ENCODE measurements at places on chromosomes 6 and 20.

- DNase-seq: no peak
Observed at GRCh38 chr20:59406446-59406845, 106.0 kb downstream of the EDN3 start.

DNA sequence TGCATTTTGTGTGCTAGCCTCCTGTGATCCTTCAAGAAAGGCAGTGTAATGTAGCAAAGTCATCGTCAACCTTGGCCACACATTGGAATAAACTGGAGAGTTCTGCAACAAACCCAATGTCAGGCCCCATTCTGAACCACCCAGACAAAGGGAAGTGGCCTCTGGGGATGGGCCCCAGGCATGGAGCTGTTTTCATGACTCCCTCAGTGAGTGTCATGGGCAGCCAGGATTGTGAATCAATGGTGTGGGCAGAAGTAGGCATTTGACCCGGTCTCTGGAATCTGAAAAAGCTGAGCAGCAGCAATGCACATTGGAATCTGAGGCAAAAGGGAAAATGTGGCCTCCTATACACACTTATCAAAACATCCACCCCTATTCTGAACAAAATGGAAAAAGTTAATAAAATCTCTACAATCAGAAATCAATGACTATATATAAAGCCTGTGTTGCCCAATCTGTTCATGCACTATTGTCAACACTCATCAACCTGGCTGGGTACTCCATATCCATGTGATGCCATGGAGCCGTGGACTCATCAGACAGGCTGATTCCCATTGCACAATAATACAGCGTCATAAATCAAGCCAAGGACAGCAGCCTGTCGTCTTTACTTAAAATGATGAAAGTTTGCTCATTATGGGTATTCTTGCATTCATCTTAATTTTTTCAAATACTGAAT, 134.9 kb upstream of the STMND1 start:
- DNase-seq: no peak

DNA sequence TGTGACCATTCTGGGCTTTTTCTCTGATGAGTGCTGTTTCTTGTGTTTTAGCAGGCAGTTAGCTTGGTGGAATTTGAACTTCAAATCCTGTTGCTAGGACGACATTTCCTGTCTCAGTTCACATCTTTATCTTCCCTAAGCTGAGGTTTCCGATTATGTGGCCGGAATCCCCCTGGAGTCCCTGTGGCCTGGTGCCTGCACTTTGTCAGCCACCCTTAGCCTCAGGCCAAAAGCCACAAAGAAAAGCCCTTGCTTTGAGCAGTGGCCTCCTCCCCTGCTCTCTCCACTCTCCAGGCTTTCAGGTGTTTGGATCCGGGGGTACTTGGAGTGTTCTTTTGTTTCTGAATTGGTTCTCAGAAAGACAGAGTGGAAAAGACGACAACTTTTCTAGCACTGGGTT, 59.9 kb upstream of the PMEPA1 start:
- DNase-seq: no peak

- DNase-seq: no peak
Observed at GRCh38 chr20:53672484-53673129, 79.0 kb upstream of the ZNF217 start.

DNA sequence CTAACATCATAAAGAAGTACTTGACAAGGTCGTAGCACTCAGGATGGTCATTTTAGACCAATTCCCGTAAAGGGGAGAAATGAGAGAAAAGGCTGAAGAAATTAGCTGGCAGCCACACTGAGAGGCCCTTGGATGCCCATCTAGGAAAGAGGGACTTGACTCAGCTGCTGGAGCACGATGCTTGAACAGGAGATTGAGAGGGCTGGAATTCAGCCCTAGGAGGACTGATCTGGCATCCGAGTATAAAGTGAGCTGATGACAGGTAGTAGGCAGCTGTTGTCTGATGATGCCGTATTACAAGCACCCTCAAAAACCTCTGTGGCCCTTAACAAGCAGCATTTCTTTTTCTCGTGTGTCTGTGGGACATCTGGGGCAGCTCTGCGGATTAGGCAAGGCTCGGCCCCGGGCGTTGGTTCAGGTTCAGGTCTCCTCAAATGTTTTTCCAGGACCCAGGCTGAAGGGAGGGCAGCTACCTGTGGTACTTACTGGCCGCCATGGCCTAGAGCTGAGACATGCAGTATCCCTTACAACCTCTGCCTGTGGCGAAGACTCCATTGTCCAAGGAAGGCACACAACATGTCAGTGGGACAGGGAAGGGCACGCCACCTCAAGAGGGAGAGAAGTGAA, 219.6 kb upstream of the SNX9 start:
- DNase-seq: no peak

DNA sequence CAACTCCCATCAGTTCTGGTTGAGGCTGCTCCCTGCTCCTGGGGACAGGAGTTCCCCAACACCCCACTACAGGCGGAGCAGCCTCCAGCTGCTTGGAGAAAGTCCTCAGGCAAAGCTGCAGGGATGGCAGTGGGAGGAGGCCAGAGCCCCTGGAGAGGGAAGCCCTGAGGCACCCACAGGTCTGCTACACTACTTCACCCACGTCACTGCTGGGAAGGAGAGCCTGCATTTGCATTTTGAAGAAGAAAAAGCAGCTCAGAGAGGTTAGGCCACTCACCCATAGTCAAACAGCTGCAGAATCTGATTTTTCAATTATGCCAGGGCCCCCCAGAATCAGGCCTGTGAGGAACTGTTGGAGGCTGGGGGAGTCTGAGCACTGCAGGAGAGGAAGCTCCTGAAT, 17.2 kb downstream of the BFSP1 start:
- DNase-seq: no peak

DNA sequence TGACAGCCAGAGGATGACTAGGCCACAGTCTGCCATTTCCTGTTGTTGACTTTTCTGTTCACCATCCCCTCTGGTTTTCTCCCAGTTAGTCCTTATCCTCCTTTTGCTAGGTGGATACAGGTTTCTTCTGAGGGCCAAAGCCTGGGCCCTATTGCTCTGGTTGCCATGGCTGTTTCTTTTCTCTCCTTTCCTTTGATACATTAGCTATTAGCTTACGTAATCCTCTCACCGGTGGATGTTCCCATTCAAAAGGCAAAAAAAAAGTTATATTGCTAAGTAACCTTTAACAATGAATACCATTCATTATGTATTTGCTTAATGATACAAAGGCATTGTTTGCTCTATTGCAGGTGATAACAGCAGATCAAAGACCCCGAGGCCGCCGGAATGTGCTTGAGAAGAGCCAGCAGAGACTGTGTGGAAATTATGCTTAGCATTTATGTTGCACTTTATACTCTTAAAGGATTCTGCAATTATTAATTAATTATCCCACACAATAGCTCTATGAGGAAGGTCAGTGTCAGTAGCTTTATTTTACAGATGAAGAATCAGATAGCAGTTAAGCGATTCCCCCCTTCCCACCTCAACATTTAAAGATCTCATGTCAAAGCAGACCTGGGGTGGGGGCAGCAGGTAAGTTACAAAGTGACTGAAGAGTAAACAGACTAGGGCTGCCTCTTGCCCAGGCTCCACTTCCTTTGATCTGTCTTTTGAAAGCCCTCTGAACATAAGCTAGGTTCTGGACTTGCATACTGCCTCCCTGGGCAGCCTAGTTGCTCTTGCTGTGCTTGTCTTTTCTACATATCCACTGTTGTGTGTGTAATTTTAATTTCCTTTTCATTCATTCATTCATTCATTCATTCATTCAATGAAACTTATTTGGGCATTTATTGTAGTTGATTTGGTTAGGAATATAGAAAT, 14.5 kb upstream of the TFB1M start:
- DNase-seq: no peak

DNA sequence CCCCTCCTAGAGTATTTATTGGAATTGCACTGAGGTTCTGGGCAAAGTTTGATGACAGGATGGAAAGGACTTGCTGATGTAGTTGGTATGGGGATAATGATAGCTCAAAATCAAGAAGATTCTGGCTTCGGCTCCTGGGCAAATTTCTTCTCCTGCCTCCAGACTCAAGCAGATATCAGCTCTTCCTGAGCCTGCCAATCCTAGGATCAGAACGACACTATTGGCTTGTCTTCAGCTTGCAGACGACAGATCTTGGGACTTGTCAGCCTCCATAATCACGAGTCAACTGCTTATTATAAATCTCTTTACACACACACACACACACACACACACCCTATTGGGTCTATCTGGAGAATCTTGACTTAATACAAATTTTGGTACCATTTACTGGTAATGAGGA, 131.1 kb downstream of the PREX1 start:
- no peak for DNase-seq

- DNase-seq: no peak
Observed at GRCh38 chr20:32966881-32967781, 37.1 kb downstream of the SUN5 start.

DNA sequence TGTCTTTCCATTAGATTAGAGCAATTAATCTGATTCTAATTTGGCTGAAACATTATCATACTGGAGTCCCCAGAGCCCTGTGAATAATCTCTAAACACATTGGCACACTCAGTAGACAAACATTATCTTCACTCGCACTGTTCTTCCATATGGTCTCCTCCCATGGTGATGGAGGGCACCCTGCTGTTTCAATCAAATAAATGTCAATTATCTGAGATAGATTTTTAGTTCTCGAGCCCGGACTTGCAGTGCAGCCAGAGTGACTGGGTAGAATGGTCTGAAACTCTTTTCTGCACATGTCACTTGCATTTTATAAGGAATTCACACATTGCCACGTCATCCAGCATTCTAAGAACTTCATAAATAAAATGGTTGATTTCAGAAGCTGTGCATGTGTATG, 90.6 kb upstream of the MAP3K7 start:
- DNase-seq: no peak

GRCh38 chr20:11626551-11626950, 291.1 kb upstream of the BTBD3 start:
- no peak for DNase-seq

GRCh38 chr20:40582531-40582930, 106.5 kb downstream of the MAFB start:
- no peak for DNase-seq

- no peak for DNase-seq
Observed at GRCh38 chr20:35657271-35657670, 7.4 kb downstream of the CPNE1 start.

DNA sequence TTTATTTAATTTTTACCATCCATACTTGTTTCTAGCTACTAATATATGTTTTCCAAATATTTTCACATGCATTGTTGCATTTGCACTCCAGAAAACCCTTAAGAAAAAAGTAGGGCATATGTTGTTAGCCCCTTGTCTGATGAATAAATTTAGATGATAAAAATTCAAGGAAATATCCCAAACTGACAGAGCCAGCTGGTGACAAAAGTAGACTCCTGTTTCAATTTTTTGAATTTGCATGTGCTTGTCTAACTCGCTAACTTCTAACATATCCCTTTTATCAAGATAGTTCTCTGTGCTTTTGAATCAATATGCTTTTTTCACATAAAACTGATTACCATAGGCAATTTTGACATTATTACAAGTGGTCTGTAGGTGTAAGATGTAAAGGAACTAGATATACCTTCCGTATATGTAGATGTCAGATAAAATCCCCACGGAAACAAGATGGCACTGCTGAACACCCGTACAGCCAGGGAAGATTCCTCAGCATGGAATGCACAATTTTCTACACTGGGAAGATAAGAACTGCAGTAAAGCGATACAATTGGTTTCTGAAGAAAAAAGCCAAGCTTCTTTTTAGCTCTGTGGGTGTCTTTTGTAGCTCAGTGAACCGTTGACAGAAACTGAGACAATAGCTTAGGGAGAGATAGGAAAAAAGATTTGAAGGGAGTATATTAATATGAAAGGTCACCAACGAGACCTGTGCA, 437.6 kb upstream of the RNF217 start:
- no peak for DNase-seq

DNA sequence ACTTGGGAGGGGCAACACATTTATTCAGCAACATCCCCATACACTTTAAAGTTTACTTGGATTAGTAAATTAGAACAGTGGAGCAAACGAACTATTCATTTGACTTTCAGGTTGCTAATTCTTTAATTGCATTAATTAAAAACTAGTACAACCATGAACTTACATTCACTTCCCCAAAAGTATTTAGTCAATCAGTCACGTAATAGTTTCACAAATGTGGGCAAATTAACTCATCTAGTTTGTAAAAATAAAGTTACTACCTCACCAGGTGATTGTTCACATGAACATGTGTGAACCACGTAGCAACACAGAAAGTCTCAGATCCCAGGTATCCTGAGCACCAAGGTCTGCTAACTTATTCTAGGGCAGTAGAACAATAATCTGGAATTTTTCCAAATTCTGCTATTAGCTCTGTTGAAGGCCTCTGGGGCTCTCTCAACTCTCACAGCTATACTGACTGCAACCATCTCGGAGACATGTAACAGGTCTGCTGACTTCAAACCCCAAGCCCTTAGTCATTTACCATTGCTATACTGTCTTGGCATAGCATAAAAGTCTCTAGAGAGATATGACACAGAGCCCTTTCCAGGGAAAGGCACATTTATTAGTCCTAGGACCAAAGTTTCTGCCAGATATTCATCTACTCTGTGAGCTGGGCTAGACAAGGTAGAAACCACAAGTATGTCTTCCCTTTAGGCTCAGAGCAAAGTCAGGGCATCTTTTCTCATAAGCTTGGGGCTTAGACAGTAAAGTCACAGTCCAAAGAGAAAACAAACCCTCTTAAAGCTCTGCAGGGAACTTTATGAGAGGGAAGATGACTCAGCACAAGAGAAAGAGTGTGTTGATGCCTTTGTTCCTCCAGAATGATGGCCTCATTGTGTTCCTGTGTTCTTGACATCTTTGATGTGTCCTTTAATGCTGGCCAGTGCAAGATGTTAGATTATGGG, 50.9 kb upstream of the CCDC28A start:
- no peak for DNase-seq

- no peak for DNase-seq
Observed at GRCh38 chr6:19050765-19051164, 663.6 kb downstream of the RNF144B start.

GRCh38 chr6:143323729-143324470, 126.6 kb downstream of the ADAT2 start:
- no peak for DNase-seq

- DNase-seq: no peak
Observed at GRCh38 chr20:55159230-55159629, 683.8 kb downstream of the DOK5 start.

- DNase-seq: no peak
Observed at GRCh38 chr20:15857173-15857784, 716.0 kb downstream of the KIF16B start.

GRCh38 chr6:108559884-108560462, 744 bp upstream of the FOXO3 start:
- DNase-seq: no peak

- DNase-seq: no peak
Observed at GRCh38 chr6:27140999-27141528, 106.4 kb upstream of the PRSS16 start.

DNA sequence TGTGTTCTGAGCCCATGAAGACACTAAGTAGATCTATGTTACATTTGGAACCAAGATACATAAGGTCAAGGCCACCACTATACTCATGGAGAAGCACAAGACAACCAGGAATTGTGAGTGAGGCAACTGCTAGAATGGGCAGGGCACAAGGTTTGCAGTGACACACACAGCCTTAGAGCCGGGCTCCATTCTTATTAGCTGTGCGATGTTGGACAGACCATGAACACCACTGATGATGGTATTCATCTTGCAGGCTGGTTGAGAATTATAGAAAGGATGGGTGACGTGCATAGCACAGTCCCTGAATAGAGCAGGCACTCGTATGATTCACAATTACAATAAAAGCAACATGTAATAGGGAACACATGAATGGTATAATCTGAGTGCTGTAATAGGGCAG, 172.4 kb downstream of the GJA10 start:
- no peak for DNase-seq

- no peak for DNase-seq
Observed at GRCh38 chr6:146914489-146915483, 289.4 kb upstream of the STXBP5 start.
